Activated CD8-positive, alpha-beta memory T cell treated with anti-CD3 and anti-CD28 coated beads, Interleukin-2, amount 10 ng/mL, durations not matched to agents 7 days and 5 days (primary cell): ENCODE measurements at places on chromosomes 2 and 18. TPM values are rescaled to one million over a fixed set of nuclear protein-coding genes. Genes with fewer than 3 reads are reported as not detected.

CKAP2L gene
- 62.2 TPM for total RNA-seq

HAUS1 gene
- 57.4 TPM for total RNA-seq

BOLA3 gene
- 76.1 TPM for total RNA-seq

COL6A3 gene
- total RNA-seq: 1.5 TPM

GPR39 gene
- total RNA-seq: not detected

PTPN4 gene
- 92.2 TPM for total RNA-seq

CHRNA1 gene
- not detected for total RNA-seq
